ENCODE measurements at places on chromosomes 5 and 9.

DNA sequence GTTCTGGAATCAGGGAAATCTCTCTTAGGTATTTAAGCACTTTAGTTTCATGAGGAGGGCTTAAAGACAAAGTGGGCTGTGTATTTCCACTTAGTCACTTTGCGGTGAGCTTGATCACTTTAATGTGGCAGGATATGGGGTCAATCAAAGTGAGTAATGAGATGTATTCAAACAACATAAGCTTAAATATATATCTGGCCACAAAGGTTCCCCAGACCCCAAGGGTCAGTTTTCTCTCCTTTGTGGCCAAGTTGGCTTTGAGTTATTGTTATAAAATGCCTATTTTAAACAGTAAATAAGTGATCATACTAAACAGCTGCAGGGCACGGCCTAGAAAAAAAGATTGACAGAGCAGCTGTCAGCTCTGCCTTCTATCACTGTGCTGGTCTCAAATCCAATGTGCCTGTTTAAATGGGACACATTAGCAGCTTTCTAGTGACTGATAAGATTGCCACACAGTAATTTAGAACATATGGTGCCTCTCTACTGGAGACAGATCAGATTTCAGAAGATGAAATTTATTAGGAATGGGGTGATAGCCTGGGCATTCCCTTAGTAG is 363.9 kb downstream of the AGTPBP1 start:
- H3K4me1 ChIP-seq: peaks cover 10% of the 10 kb centered on the region
- no peak for DNase-seq
- H3K27me3 ChIP-seq: peaks cover 2% of the 10 kb centered on the region
- no peaks in the 10 kb centered on the region for H3K36me3 ChIP-seq
- peak overlapping the region; percentile 85 for H3K27ac ChIP-seq
- peak overlapping the region; percentile 71 for H3K4me3 ChIP-seq

DNA sequence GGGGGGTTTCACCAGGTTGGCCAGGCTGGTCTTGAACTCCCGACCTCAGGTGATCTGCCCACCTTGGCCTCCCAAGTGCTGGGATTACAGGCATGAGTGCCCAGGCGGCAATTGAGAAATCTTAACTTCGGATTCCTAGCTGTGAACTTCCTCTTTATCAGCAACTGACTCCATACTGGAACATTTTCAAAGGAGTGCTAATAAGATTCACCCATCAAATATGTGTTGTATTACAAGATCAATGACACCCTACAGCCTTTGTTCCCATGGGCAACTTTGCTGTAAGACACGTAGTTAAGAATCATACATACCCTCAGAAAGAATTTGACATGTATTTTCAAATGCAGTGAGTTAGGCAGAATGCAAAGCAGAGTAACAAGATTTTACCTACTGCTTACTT is 23.1 kb upstream of the ACOT12 start:
- DNase-seq: no peak
- H3K4me3 ChIP-seq: no peak overlapping the region
- peaks cover 5% of the 10 kb centered on the region for H3K27me3 ChIP-seq
- peaks cover 16% of the 10 kb centered on the region for H3K4me1 ChIP-seq

DNA sequence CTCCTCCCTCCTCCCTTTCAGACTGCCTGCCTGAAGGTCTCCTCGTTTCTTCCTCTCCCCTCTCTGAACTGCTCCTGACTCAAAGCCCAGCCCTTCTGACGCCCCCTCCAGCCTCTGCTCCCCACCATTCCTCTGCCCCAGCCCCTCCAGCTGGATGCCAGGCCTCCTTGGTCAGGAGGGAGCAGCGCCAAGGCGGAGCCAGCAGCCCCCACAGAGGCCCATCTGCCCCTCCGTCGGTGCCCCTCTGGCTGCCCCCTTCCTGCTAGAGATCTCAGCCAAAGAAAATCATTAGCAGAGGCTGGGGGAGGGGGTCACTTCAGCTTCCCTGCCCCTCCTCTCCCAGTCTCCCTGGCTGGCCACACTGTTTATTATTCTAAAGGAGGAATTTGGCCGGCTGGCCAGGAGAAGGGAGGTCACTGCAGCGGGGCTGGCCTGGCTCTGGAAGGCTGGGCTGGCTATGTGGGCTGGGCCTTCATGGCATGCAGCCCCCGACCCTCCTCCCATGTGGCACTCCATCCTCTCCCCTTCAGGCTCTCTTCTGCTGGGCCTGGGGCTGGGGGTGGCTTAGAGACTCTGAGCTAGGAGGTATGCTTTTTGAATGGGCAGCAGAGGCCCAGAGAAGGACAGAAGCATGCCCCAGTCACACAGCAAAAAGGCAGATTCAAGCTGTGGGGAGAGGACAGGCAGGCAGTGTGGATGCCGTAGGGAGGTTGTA is 16.9 kb downstream of the PDGFRB start:
- peaks cover 14% of the 10 kb centered on the region for H3K27me3 ChIP-seq
- H3K36me3 ChIP-seq: no peaks in the 10 kb centered on the region
- no peak for DNase-seq
- no peak overlapping the region for H3K27ac ChIP-seq

GRCh38 chr5:96730586-96730985 is 68.4 kb downstream of the CAST start:
- DNase-seq: no peak
- H3K27ac ChIP-seq: peak overlapping the region; percentile 24
- no peaks in the 10 kb centered on the region for H3K27me3 ChIP-seq
- peaks cover 21% of the 10 kb centered on the region for H3K4me1 ChIP-seq
- no peaks in the 10 kb centered on the region for H3K36me3 ChIP-seq

GRCh38 chr9:38019731-38020130 is 49.3 kb downstream of the SHB start:
- H3K4me1 ChIP-seq: peaks cover 70% of the 10 kb centered on the region
- no peak for DNase-seq
- H3K4me3 ChIP-seq: peak overlapping the region; percentile 2
- no peaks in the 10 kb centered on the region for H3K36me3 ChIP-seq
- H3K27me3 ChIP-seq: peaks cover 16% of the 10 kb centered on the region

GRCh38 chr5:178606269-178606668 is 16.1 kb upstream of the COL23A1 start:
- H3K4me3 ChIP-seq: no peak overlapping the region
- H3K4me1 ChIP-seq: no peaks in the 10 kb centered on the region
- DNase-seq: no peak
- no peak overlapping the region for H3K27ac ChIP-seq
- H3K27me3 ChIP-seq: no peaks in the 10 kb centered on the region

- no peak for DNase-seq
- H3K4me3 ChIP-seq: no peak overlapping the region
- peaks cover 25% of the 10 kb centered on the region for H3K4me1 ChIP-seq
- no peaks in the 10 kb centered on the region for H3K36me3 ChIP-seq
- no peak overlapping the region for H3K27ac ChIP-seq
Measured at GRCh38 chr5:74293182-74293581, 347.3 kb downstream of the ENC1 start.

- DNase-seq: no peak
- H3K36me3 ChIP-seq: no peaks in the 10 kb centered on the region
- no peak overlapping the region for H3K4me3 ChIP-seq
- peaks cover 3% of the 10 kb centered on the region for H3K27me3 ChIP-seq
- H3K4me1 ChIP-seq: peaks cover 3% of the 10 kb centered on the region
Measured at GRCh38 chr9:136656183-136656738, 6.5 kb upstream of the EGFL7 start.

All from glutamatergic neuron (in vitro differentiated cells).